PC-3 (cell line): ENCODE measurements at places on chromosomes 3 and 15. TPM values are rescaled to one million over a fixed set of nuclear protein-coding genes. Genes with fewer than 3 reads are reported as not detected.

CPN2 gene
- total RNA-seq: 0.07 TPM in 1 of 2 replicates, not detected in the other

IL16 gene
- total RNA-seq: 0.04 TPM in 1 of 2 replicates, not detected in the other

HRH1 gene
- total RNA-seq: 5.9 and 7.5 TPM in 2 replicates

ZNF660 gene
- not detected in 2 replicates for total RNA-seq

PDZRN3 gene
- total RNA-seq: not detected in 2 replicates

KBTBD13 gene
- total RNA-seq: not detected in 2 replicates

TCAIM gene
- total RNA-seq: 19.1 and 20.2 TPM in 2 replicates

GUCA1C gene
- total RNA-seq: not detected in 2 replicates

TBC1D23 gene
- total RNA-seq: 25.6 and 37.9 TPM in 2 replicates

ADIPOQ gene
- total RNA-seq: not detected in 2 replicates

CLRN1 gene
- total RNA-seq: not detected in 2 replicates

LRTM1 gene
- total RNA-seq: not detected in 2 replicates

HIGD2B gene
- 0.11 TPM in 1 of 2 replicates, not detected in the other for total RNA-seq

PRSS50 gene
- not detected in 2 replicates for total RNA-seq

ZNF860 gene
- 7.9 and 10.5 TPM in 2 replicates for total RNA-seq

AHSG gene
- total RNA-seq: not detected in 2 replicates

CILP gene
- total RNA-seq: not detected in 2 replicates

SLC38A3 gene
- 0.17 and 3.3 TPM in 2 replicates for total RNA-seq

ISLR2 gene
- 0.22 TPM in 1 of 2 replicates, not detected in the other for total RNA-seq

FGF7 gene
- total RNA-seq: not detected in 2 replicates

ANXA2 gene
- 2,114 and 2,202 TPM in 2 replicates for total RNA-seq

TRIM42 gene
- total RNA-seq: not detected in 2 replicates

FAM227B gene
- total RNA-seq: 0.98 and 1.6 TPM in 2 replicates

TRPC1 gene
- total RNA-seq: 1.7 and 1.9 TPM in 2 replicates
